LoVo (cell line): ENCODE measurements at places on chromosomes 16 and 17.

DNA sequence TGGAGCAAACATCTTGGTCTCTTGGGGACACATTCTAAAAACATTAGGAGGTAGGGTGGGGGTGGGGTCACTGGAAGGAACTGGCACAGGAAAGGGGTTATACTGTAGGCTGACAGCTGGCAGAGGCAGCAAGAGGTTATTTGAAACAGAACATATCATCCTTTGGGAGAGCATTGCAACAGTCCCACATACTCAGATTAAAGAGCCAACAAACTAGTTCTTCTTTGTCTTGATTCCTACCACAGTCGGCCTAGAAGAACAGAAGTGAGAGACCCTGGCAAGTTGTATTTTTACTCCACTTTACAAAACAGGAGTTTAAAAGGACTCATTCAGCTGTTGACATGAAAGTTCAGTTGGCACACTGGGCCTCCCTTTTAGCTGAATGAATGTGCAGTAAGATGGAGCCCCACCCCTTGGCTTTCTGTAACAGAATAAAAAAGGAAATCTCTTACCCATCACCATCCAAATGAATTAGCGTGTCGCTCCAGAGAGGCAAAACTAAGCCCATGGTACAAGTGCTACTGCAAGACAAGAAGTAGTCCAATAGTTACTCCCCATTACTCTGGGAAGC, 54.6 kb upstream of the CORO6 start:
- no peak for DNase-seq

GRCh38 chr17:68221786-68222185, 26.1 kb upstream of the AMZ2 start:
- no peak for DNase-seq

- peak; percentile 47 for DNase-seq
These were observed at the start of gene UBTF for GRCh38 chr17:44219616-44220212. UBTF (minus strand) TSS chr17:44219675; CDS start chr17:44218229, 1,446 bp downstream.

- peak; percentile 39 for DNase-seq
These were observed 1.6 kb downstream of the CTCF start for GRCh38 chr16:67563708-67564468.

- no peak for DNase-seq
These were observed 4.4 kb downstream of the RNF135 start for GRCh38 chr17:30975042-30975820.

DNA sequence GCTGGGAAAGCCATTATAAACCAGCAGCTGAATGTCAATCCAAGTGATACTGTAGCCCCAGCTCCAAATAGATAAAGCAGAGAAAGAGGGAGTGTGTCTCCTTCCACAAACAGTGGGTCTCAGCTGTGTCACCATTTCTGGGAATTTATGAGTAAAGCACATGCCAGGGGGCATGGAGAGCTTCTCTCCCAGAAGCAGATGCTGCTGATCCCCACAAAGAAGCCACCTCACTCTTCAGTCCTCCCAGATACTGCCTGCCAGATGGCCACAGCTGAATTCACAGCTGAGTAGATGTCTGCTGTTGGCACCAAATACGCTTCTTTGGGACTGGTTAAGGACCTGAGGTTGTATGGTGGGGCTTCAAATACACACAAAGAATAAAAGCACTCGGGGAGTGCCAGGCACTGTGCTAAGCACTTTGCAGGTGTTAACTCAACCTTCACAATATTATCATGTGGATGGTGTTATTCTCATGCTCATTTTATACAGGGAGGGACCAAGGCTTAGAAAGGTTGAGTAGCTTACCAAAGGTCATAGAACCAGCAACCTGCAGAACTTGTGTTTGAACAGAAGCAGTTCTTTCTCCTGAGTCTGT, 298.3 kb downstream of the CDH11 start:
- no peak for DNase-seq

DNA sequence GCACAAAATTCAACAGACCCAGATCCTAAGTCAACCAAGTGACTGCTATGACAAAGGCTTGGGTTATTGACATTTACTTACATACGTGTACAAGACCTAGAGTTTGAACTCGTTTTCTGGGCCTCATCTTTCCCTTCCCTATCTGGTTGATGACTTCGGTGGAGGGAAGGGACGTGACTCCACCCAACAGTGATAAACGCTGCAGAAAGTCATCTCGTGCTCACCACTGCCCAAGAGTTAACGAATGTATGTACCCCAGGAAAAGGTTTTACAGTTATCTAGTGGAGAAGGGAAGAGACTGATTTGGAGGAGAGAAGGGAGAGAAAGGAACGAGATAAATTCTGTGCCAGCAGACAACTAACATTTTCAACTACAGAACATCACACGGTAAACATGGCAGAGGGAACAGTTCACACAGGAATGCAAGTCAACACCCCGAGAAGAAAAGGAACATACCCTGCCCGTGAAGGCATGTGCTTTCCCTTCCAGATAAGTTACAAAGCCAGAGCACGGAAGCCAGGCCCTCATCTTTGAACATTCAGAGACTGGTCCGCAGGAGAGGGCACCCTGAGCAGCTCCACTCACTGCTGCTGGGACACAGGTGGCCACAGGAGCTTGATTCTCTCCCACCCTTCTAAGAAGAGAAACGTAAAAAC, 13.9 kb upstream of the CYTH1 start:
- no peak for DNase-seq

GRCh38 chr17:65677932-65678331, 116.5 kb upstream of the AXIN2 start:
- no peak for DNase-seq

DNA sequence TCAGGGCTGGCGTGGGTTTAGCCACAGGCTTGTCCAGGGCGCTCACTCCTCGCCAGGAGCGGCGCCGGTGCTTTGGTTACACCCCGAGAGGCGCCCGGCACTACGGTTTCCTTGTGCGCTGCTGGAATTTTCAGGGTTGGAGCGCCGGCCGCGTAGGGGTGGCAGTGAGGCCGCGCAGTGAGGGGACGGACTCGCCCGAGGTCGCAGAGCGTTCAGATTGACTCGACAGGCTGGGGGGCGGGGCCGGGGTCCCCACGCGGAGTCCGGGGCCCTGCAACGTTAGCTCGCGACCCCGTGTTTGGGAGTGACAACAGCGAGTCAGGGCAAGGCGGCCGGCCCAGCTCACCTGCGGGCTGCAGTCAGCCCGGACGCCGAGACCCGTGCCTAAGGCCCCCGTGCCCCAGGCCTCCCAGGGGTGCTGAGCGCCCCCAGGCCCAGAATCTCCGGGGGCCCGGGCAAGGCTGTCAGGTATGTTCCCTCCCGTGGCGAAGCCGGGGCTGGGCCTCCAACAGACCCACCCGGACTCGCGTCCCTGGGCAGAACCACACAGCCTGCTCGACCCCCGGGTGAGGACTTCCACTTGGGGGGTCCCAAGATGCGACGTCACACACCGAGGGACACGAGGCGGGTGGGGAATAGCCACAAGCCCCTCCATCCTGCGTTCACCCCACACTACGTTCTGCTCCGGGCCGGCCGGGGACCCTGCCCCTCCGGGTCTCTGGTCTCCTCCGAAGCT, 1.3 kb upstream of the ACTG1 start:
- DNase-seq, result peak; percentile 49

DNA sequence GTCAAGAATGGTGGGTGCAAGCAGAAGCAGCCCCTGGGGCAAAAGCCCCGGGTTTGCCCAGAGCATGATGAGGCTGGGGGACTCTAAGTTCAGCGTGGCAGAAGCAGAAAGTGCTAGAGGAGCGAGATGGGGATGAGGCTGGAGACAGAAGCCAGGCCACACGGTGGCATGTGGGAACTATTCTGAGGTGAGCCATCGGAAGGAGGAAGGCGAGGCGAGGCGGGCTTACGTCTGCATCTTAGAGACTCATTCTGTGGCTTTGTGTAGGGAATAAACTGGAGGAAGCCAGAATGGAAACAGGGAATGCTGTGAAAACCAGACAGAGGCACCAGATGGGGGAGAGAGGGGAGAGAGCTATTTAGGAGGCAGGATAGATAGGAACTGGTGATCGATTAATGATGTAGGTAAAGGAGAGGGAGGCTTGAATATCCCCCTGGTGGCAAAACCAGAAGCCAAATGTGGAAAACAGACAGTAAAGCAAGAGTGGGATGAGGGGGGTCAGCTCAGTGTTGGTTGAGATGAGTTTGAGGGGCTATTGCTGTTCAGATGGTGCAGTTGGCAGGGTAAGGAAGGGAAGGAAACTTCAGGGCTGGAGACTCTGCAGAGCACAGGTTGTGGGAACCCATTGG, 3.1 kb upstream of the TNFSF13 start:
- no peak for DNase-seq

DNA sequence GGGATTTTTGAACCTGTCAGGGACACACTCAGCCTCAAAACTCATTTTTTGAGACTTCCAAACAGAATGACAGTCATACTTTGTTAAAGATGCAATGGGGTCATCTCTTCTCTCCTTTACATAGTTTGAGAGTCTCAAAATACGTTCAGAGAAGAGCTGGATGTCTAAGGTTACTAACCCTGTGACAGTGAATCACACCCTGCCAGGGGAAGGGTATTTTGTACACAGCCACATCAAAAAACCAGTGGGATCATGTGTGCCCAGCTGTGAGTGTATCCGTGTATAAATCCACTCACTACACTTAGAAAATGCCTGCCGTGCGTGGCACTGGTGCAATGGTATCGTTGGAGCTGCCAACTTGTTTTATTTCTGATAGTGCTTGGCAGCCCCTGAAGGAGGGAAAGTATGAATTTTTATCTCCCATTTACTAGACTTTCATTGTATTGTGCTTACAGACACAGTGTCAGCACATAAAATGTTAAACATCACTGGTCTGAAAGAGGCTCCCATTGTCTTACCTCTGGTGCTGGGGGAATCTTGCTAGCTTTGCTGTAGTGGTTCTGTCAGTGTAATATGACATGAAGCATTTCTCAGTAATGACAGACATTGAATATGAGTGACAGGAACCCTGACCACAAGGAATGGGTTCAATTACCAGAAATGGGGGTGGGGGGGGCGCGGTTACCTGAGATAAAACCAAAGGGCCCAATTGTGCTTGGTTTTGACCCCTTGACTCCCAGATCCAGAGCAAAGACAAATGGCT, 256.3 kb downstream of the FTO start:
- no peak for DNase-seq

GRCh38 chr17:1011760-1012735, 15.1 kb downstream of the TIMM22 start:
- DNase-seq, result no peak

GRCh38 chr17:67276075-67276474, 31.1 kb upstream of the HELZ start:
- DNase-seq, result no peak

DNA sequence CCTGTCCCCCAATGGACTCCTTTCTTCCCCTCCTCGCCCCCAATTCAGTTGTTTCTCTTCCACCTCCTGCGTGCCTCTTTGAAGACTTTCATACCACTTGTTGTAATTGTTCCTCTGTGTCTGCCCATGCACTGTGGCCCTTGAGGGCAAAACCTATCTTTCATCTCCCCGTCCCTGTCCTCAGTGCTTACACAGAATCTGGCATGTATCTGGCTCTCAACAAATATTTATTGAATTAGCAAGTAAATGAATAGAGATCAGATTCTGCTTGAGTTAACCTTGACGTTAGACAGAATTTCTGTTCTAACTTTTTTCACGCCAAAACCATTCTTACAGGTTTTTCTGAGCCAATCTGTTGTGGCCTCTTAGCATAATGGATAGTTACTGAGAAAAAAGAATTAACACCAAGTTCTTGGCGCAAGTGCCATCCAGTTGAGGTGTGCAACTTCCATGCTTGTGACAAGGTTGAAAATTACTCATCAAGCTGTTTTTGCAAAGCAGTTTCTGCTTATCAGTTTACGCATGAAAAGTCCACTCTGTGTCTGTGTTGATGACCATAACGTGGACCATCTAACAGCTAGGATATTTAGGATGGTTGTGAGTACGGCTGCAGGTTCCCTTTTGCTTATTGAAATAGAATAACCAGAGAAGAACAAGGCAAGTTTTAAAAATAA, 215.1 kb downstream of the PRKCA start:
- DNase-seq, result no peak

- no peak for DNase-seq
These were observed 10.4 kb downstream of the CCNF start for GRCh38 chr16:2439598-2439997.

GRCh38 chr16:85729452-85730185, 21.3 kb downstream of the C16orf74 start:
- no peak for DNase-seq

- no peak for DNase-seq
These were observed 53.9 kb downstream of the ADCY9 start for GRCh38 chr16:4062212-4062802.

DNA sequence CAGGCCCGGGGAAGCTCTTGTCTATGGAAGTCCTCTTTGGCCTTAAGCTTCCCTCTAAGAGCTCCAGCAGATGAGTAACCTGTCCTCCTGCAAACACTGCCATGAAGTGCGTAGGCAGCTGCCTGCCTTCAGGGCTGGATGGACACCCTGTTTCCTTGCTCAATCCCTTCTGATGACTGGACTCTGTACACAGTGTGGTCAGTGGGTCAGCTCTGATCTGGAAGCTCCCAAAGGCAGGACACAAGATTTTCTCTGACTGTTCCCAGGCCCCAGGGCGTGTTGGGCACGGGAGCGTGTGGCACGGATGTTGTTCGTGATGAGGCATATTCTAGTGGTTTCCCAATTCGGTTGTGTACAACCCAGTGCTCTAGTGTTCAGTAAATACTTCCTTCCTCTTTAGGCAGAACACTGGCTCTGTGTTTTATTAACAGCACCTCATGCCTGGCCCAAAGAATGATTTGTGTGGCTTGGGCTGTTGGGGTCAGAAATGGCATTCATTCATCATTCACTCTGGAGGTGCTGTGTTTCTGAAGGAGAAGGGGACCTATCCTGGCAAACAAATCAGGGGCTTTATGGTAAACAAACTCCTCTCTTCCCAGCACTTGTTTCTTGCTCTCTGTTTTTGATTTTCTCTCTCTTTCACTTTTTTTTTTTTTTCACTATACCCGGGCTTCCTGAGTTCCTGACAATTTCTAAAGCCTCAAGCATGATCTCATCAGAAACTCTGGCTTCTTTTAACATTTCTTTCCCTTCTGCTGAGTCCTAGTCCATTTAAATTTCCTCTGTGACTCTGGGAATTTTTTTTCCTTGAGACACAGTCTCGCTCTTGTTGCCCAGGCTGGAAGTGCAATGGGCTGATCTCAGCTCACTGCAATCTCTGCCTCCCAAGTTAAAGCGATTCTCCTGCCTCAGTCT, 12.0 kb upstream of the RNF157 start:
- DNase-seq, result no peak

DNA sequence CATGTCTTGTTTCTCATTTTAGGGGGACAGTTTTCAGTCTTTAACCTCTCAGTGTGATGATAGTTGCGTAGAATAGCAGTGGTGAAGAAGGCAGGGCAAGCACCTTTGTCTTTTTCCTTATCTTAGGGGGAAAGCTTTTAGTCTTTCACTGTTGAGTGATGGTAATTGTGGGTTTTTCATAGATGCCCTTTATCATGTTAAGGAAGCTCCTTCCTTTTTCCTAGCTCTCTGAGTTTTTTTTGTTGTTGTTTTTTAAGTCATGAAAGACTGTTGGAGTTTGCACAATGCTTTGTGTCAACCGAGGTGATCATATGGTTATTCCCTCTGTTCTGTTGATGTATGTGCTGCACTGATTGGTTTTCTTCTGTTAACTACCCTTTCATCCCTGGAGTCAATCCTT, 15.7 kb downstream of the NOL11 start:
- DNase-seq, result no peak

- peak; percentile 87 for DNase-seq
These were observed 2.8 kb upstream of the CIBAR2 start for GRCh38 chr16:85114909-85115567.

- DNase-seq, result no peak
These were observed 105.6 kb downstream of the XYLT1 start for GRCh38 chr16:17365211-17365541.

- DNase-seq, result no peak
These were observed 30.4 kb upstream of the IL34 start for GRCh38 chr16:70615945-70616344.
